ENCODE measurements at places on chromosomes 2 and 18.
A peak's percentile ranks its signal among the peaks of the same experiment; 100 is the strongest.

- no peak for DNase-seq
Measured at GRCh38 chr18:75031717-75032317, 177.1 kb downstream of the PTGR3 start.

- DNase-seq = no peak
Measured at GRCh38 chr2:224799691-224800090, 83.5 kb upstream of the CCDC195 start.

- no peak for DNase-seq
Measured at GRCh38 chr2:124609667-124610066, 584.6 kb downstream of the CNTNAP5 start.

- DNase-seq = no peak
Measured at GRCh38 chr2:68730828-68731227, 3.8 kb upstream of the ARHGAP25 start.

GRCh38 chr2:164887434-164888144 is 46.0 kb upstream of the COBLL1 start:
- no peak for DNase-seq

DNA sequence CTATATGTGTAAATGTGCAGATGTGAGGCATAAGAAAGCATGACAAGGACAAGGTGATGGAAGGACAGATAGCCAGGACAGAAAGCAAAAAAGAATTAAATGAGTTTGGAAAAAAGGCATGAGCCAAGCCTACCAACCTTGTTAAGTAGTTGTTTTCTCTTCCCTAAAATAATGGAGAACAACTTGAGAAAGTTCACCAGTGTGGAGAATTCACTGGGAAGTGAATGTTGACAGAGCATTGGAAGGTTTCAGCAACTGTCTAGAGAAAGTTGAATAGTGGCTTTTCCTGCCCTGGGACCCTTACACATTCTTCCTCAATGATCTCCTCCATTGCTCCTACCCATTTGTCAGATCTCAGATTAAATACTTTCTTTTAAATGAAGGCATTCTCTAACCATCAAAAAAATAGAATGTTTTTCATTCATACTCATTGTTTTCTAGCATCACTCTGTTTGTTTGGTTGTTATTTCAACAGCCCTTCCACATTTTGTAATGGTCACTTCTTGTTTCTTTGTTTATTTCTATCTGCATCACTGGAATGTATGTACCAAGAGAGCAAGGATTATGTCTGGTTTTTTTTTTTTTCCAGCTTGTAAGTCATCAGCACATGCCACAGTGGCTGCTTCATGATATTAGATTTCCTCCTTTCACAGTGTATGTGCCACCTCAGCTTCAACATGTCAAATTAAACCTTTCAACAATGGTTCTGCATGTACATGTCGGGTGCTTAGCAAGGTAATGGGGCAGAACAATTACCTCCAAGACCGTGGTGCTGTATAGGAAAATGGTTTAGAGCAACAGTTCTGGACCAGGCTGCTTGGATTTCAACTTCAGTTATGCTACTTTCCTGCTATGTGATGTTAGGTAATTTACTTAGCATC is 586.0 kb upstream of the VRK2 start:
- no peak for DNase-seq

GRCh38 chr2:3981446-3981987 is 278.1 kb downstream of the DCDC2C start:
- DNase-seq = no peak

- peak; percentile 21 for DNase-seq
Measured at GRCh38 chr2:173990970-173991819, 26.0 kb upstream of the SP3 start.

- no peak for DNase-seq
Measured at GRCh38 chr2:205435970-205436369, 246.3 kb upstream of the NRP2 start.

- no peak for DNase-seq
Measured at GRCh38 chr2:6224267-6224666, 532.1 kb downstream of the SOX11 start.

DNA sequence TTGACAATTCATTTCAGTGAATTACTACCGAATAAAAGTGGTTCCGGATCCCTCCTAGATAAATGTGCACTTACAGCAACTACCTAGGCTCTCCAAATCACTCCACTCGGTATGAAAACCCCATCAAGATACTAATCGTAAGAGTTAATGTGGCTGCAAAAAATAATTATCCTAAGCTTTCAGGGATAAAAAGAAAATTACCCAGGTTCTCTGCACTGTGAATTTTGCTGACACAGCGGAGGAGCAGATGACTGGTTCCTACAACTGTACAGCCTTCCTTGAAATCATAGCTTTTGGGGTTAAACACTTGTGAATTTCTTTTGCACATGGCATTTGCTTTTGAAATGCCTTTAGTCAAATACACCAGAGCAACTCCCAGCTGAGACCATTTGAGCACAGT is 104.7 kb downstream of the CD226 start:
- no peak for DNase-seq

DNA sequence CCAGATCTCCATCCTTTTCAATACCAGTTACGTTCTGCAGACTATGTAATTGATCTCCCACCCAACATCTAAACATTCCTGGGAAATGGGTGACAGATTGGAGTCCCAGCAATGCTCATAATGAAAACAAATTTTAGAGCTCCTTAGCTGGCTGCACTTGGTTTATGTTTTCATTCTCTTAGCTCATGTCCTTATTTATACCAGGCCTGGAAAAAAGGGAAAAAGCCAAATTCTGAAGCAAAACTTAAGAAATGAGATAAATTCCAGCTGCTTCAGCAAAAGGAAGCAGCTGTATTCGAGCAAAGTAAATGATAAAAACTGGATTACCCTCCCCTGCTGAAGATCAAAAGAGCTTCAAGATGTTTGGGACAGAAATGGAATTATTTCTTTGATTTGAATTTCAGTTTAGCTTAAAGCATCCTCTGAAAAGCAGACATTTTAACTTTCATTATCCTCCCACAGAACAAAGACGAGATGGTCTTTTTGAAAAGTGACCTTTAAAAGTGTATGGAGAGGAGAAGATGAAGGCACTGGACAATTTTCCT is 196.5 kb upstream of the THUMPD2 start:
- DNase-seq = no peak

DNA sequence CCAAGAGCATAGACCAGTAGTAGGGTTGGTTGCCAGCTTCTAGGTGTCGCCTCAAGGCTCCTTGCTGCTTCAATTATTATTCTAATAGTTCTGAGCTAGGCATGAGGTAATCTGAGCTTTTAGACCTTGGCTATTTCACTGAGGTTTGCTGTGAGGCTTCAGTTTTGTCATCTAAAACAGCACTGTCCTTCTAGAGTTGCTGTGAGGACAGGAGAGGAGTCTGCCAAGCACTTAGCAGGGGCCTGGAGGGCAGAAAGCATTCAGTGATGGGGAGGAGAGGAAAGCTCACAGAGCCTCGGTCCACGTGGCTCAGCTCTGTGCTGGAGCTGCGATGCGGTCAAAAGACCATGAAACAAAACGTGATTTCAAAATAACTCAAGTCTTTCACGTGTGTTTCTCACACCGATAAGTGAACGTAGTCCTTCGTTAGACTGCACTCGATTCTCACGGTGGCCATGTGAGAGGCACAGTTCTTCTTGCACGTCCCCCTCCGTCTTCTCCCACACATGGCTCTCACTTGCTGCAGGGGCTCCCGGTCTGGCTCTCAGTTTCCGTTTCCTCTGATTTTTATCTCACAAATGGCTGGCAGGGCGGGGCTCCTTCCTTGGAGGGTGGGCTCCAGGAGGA is 113.7 kb downstream of the B3GNT2 start:
- DNase-seq = no peak

DNA sequence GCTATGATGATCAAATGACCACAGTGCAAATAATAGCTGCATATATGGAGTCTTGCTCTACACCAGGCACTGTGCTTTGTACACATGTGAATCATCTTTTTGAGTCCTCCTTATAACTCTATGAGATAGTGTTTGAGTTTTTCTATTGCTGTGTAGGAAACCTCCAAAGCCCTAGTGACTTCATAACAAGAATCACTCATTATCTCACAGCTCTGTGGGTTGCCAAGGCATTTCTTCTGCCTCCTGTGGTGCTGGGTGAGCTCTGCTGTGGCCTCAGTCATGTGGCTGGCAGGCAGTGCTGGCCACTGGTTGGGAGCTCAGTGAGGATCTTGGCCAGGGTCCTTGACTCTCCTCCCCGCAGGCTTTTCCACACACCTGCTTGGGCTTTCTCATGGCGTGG is 153.4 kb downstream of the CAPN13 start:
- DNase-seq = no peak

- DNase-seq = no peak
Measured at GRCh38 chr2:65605743-65606058, 173.3 kb upstream of the SPRED2 start.

- no peak for DNase-seq
Measured at GRCh38 chr2:112812318-112813267, 24.0 kb downstream of the IL1B start.

DNA sequence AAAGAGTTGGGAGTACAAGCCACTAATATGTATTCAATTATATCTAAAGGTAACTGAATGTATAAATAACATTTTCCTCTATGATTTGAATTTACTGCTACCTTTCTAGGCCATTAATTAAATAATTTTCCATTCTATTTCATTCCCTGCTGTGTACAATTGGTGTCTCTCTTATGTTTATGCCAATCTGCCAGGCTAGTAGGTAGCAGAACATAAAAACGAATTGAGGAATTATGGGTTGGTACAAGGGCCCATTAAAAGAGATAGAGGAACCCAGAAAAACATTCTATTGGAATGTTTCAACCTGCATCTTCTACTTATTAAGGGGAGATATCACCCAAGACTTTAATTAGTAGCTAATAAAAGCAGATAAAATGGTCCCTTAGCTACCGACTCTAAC is 32.2 kb downstream of the AKAIN1 start:
- DNase-seq = no peak

- no peak for DNase-seq
Measured at GRCh38 chr2:69798909-69799526, 30.4 kb upstream of the GMCL1 start.

GRCh38 chr18:43161528-43161927 is 46.0 kb upstream of the RIT2 start:
- no peak for DNase-seq

GRCh38 chr2:36480636-36481035 is 117.3 kb downstream of the FEZ2 start:
- DNase-seq = no peak

DNA sequence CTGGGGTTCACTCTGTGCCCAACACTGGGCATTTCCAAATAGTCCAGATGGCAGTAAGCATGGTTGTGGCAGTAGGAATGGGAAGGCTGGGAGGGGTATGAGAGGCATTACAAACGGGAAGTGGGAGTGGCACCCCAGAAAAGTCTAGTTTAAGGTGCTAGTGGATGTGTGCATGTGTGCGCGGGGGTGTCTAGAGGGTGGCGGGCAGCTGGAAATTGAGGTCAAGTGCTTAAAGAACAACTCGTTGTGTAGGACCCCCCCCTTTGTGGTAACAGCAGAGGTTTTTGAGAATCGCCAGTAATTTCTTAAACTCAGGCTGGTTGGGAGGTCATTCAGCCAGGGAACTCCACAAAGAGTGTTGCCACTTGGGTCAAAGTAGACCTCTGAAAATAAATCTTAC is 69.9 kb downstream of the RHBDD1 start:
- no peak for DNase-seq

- DNase-seq = no peak
Measured at GRCh38 chr2:110802208-110802932, 70.0 kb downstream of the ACOXL start.

GRCh38 chr2:95042472-95043271 is 17.2 kb downstream of the MAL start:
- DNase-seq = no peak
